ENCODE measurements at places on chromosomes 2 and 18. TPM values are rescaled to one million over a fixed set of nuclear protein-coding genes. Genes with fewer than 3 reads are reported as not detected.

DNA sequence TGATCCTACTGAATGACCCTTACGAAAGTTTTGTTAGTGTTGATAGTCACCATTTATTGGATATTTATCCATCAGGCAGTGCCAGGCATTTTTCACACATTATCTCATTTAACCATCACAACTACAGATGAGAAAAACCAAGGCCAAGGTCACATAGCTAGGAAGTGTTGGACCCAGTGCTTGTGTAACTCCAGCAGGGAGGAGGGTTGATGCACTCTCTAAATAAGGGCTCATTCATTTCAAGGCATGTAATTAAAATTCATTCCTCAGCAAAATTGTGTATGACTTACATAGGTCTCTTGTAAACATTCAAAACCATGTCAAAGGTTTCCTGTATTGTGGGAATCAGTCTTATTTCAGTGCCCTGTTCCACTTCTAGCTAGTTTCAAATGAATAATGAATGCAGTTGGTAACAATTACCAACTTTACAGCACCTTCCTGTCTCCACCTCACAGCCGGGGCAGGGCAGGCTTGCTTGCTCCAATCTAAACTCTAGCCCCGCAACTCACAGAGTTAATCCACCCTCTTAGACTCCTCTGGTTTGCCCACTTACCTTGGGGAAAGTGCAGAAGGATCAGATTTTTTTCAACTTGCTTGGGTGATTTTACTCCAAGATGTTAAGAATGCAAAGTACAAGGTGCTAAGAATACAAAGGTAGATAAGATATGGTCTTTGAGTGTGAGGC is 5.8 kb upstream of the MAPRE3 start:
- H3K4me3 ChIP-seq: no peak overlapping the region
- H3K4me1 ChIP-seq: peaks cover 2% of the 10 kb centered on the region
- no peaks in the 10 kb centered on the region for H3K36me3 ChIP-seq
- H3K27me3 ChIP-seq: peaks cover 5% of the 10 kb centered on the region
- H3K27ac ChIP-seq: no peak overlapping the region

The CYP27A1 gene
- total RNA-seq: 5.4 TPM

GRCh38 chr2:60268661-60269060 is 284.8 kb downstream of the BCL11A start:
- no peaks in the 10 kb centered on the region for H3K4me1 ChIP-seq
- no peak overlapping the region for H3K4me3 ChIP-seq
- H3K27ac ChIP-seq: no peak overlapping the region
- no peaks in the 10 kb centered on the region for H3K27me3 ChIP-seq
- H3K36me3 ChIP-seq: no peaks in the 10 kb centered on the region
- DNase-seq: no peak

DNA sequence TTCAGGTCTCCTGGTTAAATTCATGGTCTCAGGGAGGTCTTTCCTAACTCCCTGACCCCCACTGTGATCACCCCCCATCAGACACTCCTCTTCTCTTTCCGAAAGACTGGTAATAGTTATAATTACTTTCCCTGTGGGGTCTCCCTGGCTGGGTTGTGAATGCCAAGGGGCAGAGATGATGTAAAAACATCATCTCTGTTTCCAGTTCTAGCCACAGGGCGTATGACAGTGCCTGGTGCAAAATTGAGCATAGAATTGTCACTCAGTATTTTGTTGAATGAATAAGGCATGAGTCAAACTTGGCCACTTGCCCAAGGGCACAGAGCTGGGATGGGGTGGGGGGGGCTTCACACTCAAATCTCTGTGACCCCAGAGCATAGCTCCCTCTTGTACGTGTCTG is 65.2 kb downstream of the LTBP1 start:
- H3K4me1 ChIP-seq: no peaks in the 10 kb centered on the region
- no peaks in the 10 kb centered on the region for H3K36me3 ChIP-seq
- DNase-seq: no peak
- no peak overlapping the region for H3K27ac ChIP-seq

DNA sequence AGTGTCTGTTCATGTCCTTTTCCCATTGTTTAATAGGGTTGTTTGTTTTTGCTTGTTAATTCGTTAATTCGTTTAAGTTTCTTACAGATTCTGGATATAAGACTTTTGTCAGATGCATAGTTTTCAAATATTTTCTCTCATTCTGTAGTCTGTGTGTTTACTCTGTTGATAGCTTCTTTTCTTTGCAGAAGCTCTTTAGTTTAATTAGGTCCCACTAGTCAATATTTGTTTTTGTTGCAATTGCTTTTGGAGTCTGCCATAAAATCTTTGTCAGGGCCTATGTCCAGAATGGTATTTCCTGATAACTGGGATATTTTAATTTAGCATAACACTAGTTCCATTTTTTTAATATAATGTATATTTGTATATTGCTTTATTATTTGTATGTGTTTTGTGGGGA is 1380.1 kb downstream of the SUCLG1 start:
- H3K27me3 ChIP-seq: no peaks in the 10 kb centered on the region
- H3K4me1 ChIP-seq: no peaks in the 10 kb centered on the region
- H3K36me3 ChIP-seq: no peaks in the 10 kb centered on the region
- no peak overlapping the region for H3K4me3 ChIP-seq

The KCNE4 gene
- not detected for total RNA-seq

The CERS6 gene
- 28.3 TPM for total RNA-seq

The MFSD2B gene
- 1.1 TPM for total RNA-seq

The TMEM182 gene
- 3.1 TPM for total RNA-seq

- H3K36me3 ChIP-seq: peaks cover 10% of the 10 kb centered on the region
- no peak overlapping the region for H3K27ac ChIP-seq
These were observed 3.3 kb upstream of the ABCB6 start for GRCh38 chr2:219221957-219222518.

The TUBB8B gene
- 0.36 TPM for total RNA-seq

The EGR4 gene
- total RNA-seq: not detected

GRCh38 chr2:139064159-139064558 is 284.0 kb upstream of the NXPH2 start:
- no peaks in the 10 kb centered on the region for H3K27me3 ChIP-seq
- no peaks in the 10 kb centered on the region for H3K4me1 ChIP-seq
- no peak overlapping the region for H3K4me3 ChIP-seq
- H3K36me3 ChIP-seq: no peaks in the 10 kb centered on the region
- DNase-seq: no peak

DNA sequence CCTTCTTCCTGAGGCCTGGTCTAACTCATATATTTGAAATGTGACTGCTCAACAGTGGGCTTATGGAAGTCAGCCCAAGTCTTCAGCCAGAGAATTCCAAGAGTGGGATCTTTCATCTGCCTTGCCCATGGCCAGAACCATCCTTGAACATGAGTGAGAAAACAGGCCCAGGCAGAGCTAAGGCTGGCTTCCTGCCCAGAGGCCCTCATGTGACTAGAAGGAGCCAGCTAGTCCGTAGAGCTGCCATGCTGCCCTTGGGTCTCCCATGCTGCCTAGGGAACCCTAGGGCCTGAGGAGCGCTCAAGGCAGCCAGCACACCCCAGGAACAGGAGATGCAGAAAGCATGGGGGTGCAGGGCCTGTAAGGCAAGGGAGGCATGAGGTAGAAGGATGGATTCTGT is 203.6 kb downstream of the FHOD3 start:
- H3K4me1 ChIP-seq: no peaks in the 10 kb centered on the region
- DNase-seq: no peak
- H3K4me3 ChIP-seq: no peak overlapping the region
- H3K36me3 ChIP-seq: no peaks in the 10 kb centered on the region
- H3K27me3 ChIP-seq: no peaks in the 10 kb centered on the region
- H3K27ac ChIP-seq: no peak overlapping the region

DNA sequence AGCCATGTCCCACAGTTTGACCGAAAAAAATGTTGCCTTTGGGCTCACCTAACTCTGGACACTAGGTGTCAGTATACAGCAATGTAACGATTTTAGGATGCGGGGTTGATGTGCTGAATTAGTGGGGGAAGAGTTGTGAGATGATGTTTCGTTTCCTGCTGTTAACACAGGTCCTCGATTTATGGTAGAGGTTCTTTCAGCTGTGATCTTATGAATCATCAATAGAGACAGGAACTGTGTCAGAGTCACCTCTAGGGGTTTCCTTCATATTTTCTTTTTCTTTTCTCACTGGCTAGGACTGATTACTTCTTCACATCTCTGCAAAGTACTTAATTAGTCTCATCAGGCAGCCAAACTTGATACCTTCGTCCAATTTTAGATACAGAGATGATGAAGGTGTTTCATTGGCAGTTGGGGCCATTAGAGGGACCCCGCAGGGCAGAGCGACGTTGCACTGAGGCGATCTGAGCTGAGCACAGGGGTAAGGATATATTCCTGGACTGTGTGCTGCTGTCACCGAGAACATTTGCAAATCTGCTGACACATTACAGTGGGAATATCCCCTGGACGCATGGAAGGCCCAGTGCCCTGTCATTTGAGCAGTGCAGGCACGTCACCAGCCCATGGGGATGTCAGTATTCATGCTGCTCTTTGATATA is 10.2 kb upstream of the MMADHC start:
- no peak overlapping the region for H3K4me3 ChIP-seq
- H3K36me3 ChIP-seq: no peaks in the 10 kb centered on the region
- no peaks in the 10 kb centered on the region for H3K4me1 ChIP-seq
- no peak overlapping the region for H3K27ac ChIP-seq

GRCh38 chr2:32833709-32834108 is 113.0 kb upstream of the LTBP1 start:
- H3K36me3 ChIP-seq: no peaks in the 10 kb centered on the region
- no peak overlapping the region for H3K27ac ChIP-seq

- no peak overlapping the region for H3K4me3 ChIP-seq
- H3K27me3 ChIP-seq: no peaks in the 10 kb centered on the region
- no peaks in the 10 kb centered on the region for H3K36me3 ChIP-seq
- H3K27ac ChIP-seq: no peak overlapping the region
- no peak for DNase-seq
- H3K4me1 ChIP-seq: no peaks in the 10 kb centered on the region
These were observed 72.1 kb upstream of the GRB14 start for GRCh38 chr2:164693390-164693789.

The C2orf81 gene
- total RNA-seq: 3.8 TPM

- no peak overlapping the region for H3K4me3 ChIP-seq
- no peak for DNase-seq
- no peaks in the 10 kb centered on the region for H3K4me1 ChIP-seq
- H3K36me3 ChIP-seq: no peaks in the 10 kb centered on the region
- H3K27me3 ChIP-seq: no peaks in the 10 kb centered on the region
These were observed 10.8 kb upstream of the ALLC start for GRCh38 chr2:3647246-3647645.

DNA sequence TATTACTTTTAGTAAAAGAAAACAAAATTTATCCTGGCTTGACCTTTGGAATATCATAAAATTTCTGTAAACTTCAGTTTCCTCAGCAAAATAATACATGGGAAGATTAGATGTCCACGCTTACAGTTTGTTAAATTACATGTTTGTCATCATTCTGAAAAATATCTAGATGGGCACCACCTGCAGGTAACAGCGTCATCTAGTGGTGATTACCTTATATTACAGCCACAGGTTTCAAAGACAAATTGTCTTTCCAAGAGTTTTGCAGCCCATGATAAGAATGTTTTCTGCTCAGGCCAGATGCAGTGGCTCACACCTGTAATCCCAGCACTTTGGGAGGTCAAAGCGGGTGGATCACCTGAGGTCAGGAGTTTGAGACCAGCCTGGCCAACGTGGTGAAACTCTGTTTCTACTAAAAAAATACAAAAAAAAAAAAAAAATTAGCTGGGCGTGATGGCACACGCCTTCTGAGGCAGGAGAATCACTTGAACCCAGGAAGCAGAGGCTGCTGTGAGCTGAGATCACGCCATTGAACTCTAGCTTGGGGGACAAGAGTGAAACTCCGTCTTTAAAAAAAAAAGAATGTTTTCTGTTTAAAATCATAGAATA is 96.3 kb upstream of the RASGRP3 start:
- no peaks in the 10 kb centered on the region for H3K36me3 ChIP-seq
- H3K27me3 ChIP-seq: no peaks in the 10 kb centered on the region
- no peak overlapping the region for H3K27ac ChIP-seq
- no peak for DNase-seq
- peaks cover 2% of the 10 kb centered on the region for H3K4me1 ChIP-seq

DNA sequence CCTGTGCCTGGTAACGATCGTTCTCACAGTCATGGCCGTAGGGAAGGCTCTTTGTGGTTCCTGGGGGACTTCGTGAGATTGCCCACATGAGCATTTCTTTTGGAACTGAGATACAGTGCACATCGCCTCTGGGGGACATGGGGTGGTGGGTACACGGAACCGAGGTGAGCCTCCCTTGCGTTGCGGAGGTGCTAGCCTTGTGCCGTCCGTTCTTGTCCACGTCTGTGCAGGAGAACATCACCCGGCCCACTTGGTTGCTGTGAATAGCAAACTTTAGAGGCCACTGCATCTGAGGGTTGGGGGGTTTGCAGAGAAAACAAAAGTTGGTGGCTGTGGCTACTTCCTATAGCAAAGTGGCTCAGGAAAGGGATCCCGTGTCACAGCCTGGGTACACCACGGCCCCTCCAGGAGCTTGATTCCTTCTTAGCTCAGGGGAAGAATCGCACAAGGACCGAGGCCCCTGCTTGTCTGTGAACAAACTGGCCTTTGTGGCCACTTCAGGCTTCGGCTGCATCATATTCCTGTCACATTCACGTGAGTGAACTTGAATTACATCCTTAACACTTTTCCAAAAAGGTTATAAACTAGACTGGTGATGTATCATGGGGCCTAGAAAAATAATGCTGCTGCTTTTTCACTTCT is 72.6 kb downstream of the LRRFIP1 start:
- no peak overlapping the region for H3K4me3 ChIP-seq
- no peaks in the 10 kb centered on the region for H3K27me3 ChIP-seq
- H3K4me1 ChIP-seq: peaks cover 35% of the 10 kb centered on the region

- no peak overlapping the region for H3K27ac ChIP-seq
- H3K36me3 ChIP-seq: no peaks in the 10 kb centered on the region
- no peak overlapping the region for H3K4me3 ChIP-seq
- peaks cover 12% of the 10 kb centered on the region for H3K4me1 ChIP-seq
These were observed 175.5 kb upstream of the MGAT5 start for GRCh38 chr2:134078354-134078753.

DNA sequence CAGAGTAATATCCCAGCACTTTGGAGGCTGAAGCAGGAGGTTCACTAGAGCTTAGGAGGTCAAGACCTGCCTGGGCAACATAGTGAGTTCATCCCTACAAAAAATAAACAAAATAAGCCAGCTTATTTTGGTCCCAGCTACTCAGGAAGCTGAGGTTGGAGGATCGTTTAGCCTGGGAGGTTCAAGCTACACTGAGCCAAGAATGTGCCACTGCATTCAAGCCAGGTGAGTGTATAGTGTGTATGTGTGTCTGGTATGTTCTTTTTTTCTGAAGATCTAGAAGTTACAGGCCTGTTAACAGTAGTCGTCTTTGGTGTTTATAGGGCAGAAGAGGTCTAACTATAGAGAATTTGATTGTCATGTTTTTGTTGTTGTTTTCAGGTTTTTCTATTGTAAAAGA is 40.2 kb downstream of the ZC3H15 start:
- H3K27ac ChIP-seq: no peak overlapping the region
- no peaks in the 10 kb centered on the region for H3K36me3 ChIP-seq
- no peaks in the 10 kb centered on the region for H3K27me3 ChIP-seq
- DNase-seq: no peak
- no peak overlapping the region for H3K4me3 ChIP-seq
- no peaks in the 10 kb centered on the region for H3K4me1 ChIP-seq
